Stimulated activated CD4-positive, alpha-beta T cell treated with anti-CD3 and anti-CD28 coated beads, Interleukin-4, amount 100 ng/mL, for 48 hours (primary cell): ENCODE measurements at places on chromosomes 16 and 17.

- DNase-seq: no peak
Measured at GRCh38 chr17:69949973-69950695, 124.9 kb upstream of the KCNJ16 start.

GRCh38 chr16:11183035-11183812 lies 72.8 kb downstream of the SOCS1 start:
- no peak for DNase-seq

DNA sequence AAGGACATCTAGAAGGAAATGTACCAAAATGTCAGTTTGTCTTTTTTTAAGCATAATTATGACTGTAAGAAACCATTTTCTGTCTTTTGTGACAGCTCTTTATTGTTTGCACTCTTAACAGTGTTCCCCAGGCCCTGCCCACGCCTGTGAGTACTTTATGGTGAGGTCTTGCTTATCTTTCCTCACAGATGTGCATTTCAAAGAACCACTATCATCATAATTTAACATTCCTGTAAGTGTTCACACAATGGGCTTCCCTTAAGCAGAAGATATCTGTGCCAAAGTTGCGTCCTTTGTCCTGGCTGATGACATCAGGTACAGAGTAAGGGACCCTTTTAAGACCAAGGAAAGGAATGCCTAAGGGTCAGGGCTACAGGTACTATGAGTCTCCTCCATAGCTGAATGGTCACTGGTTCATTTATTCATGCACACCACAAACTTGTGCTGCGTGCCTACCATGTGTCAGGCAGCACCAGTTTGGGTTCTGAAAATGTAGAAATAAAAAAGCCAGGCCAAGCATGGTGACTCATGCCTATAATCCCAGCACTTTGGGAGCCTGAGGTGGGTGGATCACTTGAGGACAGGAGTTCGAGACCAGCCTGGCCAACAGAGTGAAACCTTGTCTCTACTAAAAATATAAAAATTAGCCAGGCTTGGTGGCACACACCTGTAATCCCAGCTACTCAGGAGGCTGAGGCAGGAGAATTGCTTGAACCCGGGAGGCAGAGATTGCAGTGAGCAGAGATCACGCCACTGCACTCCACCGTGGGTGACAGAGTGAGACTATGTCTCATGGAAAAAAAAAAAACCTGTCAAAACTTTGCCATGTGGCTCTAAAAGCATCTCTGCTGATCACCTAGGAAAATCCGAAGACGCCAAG lies 55.4 kb upstream of the NLK start:
- DNase-seq: no peak

GRCh38 chr17:50015146-50015545 lies 20.1 kb upstream of the DLX3 start:
- no peak for DNase-seq

DNA sequence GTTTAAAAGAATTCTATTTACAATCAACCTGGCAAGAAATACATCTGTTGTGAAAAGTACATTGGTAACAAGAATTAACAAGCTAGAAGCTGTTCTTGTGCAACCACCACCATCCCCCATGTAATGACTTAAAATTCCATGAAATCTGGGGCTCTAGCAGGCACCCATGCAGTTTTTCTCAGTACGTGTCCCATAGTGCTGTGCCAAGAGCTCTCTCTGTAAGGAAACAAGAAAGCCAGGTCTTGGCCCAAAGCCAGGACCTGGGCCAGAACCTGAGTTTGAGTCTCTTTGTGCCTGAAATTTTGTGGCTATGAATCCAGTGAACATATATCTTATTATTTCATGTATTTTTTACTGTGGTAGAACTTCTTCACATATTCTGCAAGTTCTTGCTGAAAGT lies 46.6 kb downstream of the NUP93 start:
- no peak for DNase-seq

DNA sequence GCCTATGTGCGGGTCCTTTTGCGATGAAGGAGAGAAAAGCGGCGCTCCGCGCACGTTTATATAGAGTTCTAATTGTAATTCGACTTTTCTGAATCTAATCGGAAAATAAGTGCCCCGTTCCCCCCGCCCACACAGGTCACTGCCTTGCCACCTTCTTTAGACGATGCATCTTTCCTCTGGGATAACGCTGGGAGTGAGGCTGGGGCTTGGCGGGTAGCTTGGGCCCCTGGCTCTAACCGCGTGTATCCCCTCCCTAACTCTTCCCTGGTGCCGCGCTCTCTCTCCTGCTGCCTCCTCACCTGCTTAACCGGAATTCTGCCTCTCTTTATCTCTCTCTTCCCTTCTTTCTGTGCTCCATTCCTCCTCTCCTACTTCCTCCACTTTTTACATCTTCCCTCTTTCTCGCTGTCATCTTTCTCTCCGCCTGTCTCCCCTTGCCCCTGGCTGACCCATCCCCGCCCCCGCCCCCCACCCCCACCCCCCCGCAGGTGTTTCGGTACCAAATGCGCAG lies 2.6 kb downstream of the LHX1 start:
- DNase-seq: no peak

GRCh38 chr17:51601622-51602261 lies 341.4 kb downstream of the UTP18 start:
- no peak for DNase-seq

DNA sequence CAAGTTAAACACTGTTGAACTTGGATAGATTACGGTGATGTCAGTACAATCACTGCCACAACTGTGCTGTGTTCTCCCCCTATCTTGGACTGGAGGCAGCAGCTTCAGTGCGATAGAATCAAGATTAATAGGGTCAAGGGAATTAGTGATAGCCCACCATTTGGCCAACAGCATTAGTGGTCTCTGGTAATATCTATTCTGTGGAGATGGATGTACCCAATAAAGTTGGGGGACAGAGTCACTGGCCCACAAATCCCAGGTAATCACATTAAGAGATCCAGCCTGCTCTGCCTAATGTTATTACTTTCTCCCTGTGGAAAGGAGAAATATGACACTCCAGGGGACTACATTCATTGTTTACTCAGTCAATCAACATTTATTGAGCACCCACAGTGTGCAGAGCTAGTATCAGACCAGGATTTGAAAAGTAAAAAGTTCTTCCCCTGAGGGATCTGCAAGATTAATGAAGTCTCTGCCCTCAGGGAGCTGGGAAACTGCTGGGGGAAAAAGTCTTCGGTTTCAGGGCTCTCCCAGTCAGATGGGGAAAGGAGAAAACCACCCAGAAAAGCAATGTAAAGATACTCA lies 23.6 kb upstream of the ATP5MC1 start:
- no peak for DNase-seq

- no peak for DNase-seq
Measured at GRCh38 chr17:82065193-82065637, 389 bp downstream of the DUS1L start.

GRCh38 chr17:35666967-35667532 lies 64.4 kb upstream of the RASL10B start:
- no peak for DNase-seq

DNA sequence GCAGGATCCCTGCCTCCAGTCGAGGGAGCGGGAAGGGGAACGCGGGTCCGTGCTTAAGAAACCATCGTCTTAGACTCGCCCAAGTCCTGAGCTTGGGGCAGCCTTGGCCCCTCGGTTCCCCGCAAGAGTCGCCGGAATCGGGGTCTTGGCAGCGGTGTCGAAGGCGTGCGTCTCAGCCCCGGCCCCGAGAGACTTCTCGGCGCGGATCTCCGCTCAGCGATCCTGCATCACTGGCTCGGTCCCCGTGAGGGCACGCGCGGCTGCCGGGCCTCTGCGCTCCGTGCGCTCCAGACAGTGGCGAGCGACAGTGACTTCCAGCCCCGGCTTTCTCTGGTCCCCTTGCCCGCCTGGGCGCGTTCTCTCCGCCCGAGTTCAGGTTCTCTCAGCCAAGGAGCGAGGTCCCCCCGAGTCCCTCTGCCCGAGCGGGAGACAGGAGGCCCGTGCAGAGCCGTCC lies 380 bp downstream of the HS3ST3A1 start:
- DNase-seq: no peak

DNA sequence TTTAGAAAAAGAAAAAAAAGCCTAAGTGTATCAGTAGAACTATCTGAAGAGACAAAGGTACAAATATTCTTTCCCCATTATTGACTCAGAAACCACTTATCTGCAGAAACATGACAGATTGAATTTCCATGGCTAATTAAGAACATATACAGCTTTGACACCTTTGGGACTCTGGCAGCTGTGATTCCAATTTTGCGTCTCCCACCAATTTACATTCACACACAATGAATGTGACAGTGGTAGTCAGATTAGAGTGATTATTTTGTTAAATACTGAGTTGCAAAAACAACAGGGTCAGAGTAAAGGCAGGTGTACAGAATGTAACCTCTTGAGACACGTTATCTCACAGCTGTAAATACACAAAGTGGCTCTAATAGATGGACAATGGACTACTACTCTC lies 5.3 kb upstream of the PPM1D start:
- no peak for DNase-seq

DNA sequence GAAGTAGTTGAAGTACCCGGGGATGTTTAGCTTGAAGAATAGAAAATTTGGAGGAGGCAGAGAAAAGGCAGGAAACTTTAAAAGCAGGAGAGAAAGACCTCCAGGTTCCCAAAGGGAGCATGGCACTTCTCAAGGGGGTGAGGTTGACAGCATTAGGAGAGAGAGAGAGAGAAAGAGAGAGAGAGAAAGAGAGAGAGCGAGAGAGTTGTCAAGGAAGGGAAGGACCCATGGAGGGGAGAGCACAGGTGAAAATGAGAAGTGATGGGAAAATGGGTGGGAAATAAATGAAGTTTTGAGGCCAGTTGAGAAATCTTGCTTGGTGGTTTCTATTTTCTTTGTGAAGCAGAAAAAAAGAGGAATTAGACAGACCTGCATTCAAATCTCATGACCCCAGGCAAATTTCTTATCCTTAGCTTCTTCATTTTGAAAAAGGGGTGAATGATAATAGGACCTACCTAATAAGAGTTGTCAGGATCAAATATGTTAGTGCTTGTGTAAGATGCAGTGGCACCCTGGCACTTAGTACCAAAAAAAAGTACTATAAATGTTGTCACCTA lies 24.0 kb downstream of the PRKCB start:
- no peak for DNase-seq

DNA sequence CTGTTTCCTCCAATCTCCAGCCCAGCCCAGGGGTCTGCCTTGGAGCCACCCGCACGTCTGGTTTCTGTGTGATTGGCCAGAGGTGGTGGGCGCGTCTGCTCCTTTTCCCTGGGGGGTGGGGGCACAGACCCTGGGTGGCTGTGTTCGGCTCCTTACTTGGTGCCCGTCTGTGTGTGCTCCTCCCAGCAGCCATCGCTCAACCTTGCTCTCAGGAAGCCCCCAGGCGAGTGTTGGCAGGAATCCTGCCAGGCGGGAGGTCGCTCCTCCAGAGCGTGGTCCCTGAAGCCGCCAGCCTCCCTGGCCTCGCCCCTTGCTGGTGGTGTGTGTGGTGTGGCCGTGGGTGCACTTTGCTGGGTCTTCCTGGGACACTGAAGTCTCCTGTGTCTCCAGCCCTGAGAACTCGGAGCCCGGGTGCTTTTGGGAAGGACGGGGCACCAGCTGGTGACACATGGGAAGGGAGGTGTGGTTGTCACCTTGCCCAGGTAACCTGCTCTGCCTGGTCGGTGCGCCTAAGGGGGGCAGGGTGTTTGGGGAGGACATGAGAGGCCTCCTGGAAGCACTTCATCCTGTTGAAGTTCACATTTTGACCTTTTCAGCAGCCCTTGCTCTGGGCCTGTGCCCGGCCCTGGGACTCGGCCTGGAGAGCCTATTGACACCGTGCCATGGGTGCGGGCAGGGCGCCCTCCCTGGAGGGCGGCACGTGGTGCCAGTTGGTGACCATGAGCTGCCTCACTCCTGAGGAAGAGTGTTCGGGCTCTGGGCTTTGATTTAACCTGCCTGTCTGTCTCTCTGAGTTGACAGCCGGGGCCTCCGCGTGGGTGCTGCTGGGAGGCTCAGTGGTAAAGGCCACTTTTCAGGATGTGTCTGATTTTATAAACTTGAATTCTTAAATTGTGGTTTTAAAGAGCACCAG lies 49.0 kb upstream of the ZNF750 start:
- no peak for DNase-seq

DNA sequence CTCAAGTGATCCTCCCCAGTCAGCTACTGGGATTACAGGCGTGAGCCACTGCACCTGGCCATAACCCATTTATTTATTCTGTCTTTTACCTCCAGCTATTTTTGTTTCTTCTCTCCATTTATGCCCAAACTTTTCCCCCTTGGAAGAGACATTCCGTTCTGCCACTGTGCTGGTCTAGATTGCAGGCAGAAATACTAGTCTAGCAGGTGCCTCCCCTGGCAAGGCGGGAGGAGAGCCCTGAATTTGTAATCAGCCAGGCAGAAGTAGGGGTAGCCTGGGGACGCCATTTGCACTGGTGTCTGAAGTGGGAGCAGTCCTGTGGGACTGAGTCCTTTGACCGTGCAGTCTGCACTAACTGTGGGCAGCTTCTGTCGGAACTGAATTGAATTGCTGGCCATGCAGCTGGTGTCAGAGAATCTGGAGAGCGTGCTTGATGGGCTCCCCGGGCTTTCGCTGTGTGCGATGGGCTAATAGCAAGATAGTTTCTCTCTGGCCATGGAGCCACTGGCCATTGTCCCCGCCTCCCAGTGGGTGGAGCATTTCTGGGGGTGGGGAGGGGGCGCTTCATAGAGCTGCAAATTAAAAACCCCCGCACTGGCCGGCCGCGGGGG lies 31.5 kb upstream of the LITAF start:
- no peak for DNase-seq
